HT-29 (cell line): ENCODE measurements at places on chromosomes 3 and 15. TPM values are rescaled to one million over a fixed set of nuclear protein-coding genes. Genes with fewer than 3 reads are reported as not detected.

DNA sequence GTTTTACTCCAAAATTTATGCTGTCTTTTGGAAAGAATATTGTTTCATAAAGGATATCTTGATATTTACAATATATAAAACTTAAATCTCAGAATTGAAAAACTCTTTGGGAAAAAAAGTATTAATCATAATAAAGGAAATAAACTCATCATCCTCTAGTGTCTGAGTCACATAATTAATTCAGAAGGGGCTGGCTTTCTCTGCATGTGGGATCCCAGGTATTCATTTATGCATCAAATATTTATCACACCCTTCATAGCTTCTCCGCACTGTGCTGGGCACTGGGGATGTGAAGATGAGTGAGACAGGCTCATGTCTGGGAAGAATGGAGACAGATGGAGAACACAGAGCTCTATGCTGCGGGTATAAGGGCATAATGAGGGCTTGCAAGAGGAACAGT lies 65.6 kb downstream of the CCNL1 start:
- DNase-seq, result no peak

GRCh38 chr3:187679638-187680396 lies 9.6 kb upstream of the SST start:
- DNase-seq, result peak; percentile 87

DNA sequence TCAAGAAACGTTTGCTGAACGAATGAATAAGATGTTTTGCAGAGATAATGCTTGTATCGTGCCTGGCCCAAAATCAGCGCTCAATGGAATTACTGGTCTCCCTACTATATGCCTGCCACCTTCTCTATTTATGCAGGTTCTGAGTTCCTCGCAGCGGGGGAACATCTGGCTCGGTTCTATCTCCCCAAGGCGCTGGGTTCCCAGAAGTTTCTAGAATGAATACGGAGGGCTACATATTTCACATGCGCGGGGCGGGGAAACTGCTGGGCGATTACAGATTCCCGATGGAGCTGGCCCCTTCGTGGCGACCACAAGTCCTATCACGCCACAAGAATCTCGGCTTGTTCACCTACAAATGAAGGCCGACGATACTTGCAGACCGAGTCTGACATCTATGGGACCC lies 411 bp upstream of the EIF2B5 start:
- no peak for DNase-seq

Gene FRMD5
- 4.3 and 5.8 TPM in 2 replicates for total RNA-seq

DNA sequence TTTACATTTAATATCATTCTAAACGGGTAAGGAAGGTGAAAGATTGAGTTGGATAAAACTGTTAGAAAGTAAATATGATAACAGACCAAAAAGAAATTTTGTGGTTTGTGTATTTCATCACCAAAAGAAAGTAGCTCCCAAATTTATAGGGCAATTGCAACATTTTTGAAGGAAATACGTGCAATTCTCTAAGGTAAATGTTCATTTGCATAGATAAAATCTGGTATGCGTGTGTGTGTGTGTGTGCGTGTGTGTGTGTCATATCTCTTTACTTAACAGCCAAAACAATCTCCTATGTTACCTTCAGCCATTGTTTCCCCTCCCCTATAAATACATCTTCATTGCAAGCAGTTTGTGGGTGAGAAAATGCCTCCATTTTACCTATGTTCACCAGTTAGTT lies 208.4 kb downstream of the TNIK start:
- no peak for DNase-seq

Gene MNS1
- 4.0 and 6.8 TPM in 2 replicates for total RNA-seq

Gene MYRIP
- total RNA-seq, result 0.03 and 0.08 TPM in 2 replicates

- DNase-seq, result peak; percentile 79
Observed at GRCh38 chr3:129663045-129663446, 56.6 kb upstream of the PLXND1 start.

Gene IL5RA
- total RNA-seq, result not detected in 2 replicates

DNA sequence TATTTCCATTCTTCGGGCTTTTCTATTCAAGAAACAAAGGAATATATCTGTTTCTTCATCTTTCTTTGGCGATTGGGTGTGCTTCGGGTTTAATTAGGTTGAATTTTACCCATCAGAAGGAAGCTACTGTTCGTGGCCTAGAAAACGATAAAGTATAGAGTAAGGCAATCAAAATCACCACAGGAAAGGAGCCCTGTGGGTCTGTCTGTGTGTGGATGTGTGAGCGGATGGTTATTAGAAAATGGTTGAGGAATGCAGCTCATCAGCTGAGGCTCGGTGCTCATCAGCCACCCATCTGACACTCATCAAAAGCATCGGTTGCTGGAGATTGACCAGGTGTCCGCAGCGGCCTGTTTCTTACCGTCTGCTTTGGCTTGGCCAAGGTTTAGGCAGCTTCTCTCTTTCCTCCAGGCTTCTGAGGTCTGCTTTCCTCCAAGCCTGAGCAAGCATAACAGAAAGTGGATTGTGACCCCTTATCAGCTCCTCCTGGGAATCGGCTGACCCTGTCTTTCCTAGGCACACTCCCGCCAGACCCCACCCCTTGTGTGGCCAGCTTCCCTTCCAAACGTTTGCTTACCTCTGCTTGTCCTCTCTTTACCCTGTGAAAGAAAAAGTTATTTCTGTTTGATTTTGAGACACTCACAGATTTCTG lies 17.6 kb upstream of the ISLR start:
- DNase-seq, result no peak
